ENCODE measurements at places on chromosomes 1 and 21.

GRCh38 chr1:246923482-246923881, 8.3 kb downstream of the AHCTF1 start:
- DNase-seq: no peak

DNA sequence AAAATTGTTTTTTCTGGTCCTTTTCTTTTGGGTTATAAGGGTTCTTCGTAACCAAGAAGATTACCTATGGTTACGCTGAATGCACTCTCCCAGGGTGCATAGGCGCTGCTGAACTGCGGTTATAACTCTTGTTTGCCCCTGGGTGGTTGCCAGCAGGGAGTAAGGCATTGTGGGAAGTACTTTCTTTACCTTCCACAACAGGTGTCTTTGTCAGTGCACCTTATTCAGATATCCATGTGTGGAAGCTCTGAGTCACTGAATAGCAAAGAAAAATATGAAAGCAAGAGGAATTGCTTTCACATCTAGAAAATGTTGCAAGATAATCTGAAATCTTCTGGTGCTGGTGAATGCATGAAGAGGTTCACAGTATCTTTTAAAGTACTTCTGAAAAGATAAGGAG, 124.4 kb upstream of the CACYBP start:
- no peak for DNase-seq

DNA sequence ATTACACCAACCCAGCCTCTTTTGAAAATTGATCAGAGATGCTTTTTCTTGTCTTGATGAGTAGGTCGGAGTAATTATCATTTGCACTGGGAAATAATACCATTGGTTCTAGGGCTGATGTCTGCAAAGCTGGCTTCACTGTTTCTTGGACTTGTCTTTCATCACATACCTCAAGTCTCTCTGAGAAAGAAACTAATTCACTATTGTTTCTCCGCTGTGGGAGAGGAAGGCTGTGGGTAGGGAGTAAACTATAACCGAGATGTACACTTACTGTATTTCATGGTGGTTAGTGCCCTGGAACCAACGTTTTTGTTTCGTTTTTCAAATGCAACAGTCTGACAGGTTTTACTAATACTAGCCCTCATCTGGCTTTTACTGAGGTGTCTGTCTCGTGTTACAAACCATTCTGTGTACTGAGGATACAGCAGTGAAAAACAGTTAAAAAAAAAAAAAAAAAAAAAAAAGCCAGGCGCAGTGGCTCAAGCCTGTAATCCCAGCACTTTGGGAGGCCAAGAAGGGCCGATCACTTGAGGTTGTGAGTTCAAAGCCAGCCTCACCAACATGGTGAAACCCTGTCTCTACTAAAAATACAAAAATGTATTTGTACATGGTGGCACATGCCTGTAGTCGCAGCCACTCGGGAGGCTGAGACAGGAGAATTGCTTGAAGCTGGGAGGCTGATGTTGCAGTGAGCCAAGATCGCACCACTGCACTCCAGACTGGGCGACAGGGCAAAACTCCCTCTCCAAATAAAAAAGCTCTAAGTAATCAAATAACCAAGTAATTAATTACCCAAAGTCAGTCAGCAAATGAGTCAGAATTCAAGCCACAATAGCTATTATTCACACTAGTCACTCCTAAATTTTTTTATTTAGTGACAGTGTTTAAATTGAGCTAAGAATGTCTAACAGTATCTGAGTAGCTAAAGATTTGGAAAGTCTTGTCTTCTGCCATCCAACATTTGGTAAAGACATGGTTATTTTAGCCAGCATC, 23.3 kb downstream of the TOMM20 start:
- no peak for DNase-seq

GRCh38 chr1:42211224-42211623, 46.7 kb upstream of the GUCA2A start:
- DNase-seq: no peak

DNA sequence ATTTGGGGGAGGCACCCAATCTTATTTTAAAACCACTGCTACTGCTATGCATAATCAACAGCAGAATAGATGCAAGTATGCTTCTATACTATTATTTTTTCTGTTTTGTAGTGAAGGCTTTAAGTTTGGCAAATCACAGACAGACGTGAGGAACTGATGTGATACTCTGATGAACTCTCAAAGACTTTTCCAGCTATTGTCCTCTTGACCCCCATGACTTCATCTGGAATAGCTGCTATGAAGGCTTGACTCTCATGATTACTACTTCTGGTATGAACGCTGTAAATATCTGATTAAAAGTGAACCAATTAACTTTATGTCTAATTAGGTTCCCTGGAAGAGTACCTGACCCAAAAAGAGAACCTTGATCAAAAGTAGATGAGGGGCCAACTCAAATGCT, 49.1 kb downstream of the EYA3 start:
- no peak for DNase-seq

DNA sequence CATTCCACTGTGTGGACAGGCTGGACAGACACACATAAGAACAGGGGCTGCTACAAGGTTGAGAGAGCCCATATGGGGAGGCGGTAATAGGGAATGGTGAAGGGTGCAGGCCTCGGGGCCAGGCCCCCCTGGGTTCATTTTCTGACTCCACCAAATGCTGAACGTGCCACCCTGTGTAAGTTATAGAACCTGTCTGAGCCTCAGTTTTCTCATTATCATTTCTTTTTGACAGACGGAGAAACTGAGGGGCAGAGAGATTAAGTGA, 569.5 kb downstream of the PTPRU start:
- no peak for DNase-seq

DNA sequence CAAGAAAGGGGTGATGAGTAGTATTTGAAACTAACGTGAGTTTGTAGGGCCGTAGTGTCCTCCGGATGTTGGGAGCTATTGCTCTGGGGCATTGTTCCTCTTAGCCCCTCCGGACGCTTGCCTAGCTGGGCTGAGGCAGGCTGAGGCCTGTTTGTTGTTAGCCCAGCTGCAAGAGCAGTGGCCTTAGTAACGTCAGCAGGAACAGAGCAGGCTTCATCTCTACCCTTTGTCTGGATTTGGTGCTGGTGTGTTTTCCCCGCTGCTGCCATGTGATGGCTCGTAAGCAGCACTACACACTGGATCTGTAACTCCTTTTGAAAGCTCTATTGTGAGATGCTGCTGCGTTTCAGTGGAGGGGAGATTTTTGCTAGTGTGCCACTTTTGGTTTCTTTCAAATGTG, 57.6 kb downstream of the DNM3 start:
- DNase-seq: no peak

DNA sequence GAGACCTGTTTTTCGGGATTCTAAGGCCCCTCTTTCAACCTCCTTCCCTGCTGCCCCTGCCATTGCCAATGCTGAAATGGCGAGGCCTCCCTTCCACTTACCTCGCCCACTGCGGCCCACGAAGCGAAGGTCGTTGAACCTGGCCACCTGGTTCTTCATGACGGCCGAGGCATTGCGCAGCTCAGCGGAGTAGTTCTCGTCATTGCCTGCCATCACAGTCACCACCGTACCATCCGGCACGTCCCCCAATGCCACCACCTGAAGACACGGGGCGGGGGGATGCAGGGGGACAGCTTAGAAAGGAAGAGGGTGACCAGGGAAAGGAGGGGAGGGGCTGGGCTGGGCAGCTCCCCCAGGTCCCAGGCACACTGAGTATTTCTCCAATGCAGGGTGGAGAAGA, 2.6 kb downstream of the RUNX3 start:
- no peak for DNase-seq

DNA sequence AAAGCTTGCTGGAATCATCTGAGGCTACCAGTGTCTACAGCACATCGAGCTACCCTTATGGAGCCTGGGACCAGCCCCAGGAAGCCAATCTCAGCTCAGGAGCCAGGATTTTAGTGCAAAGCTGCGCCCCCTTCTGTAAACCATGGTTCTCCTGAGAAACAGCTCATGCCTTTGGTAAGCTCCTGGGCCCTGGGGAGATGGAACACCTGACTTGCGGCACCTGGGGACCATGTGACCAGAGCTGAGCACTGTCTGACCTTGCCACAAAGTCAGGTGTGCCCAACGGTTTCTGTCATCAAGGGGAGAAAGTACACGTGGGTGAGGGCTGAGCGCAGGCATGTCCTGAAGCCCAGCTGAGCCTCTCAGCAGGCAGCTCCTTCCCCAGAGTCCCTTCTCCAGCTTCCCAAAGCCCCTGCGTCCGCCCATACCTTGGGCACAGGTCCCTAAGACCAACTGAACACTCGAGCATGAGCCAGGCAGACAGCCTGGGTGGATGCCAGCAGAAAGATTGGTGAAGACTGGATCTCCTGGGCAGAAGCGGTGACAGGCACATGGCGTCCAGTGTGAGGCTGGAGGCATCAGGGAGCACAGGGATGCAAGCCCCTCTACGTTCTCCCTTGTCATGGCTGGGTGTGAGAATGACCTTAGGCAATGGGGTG, 57.9 kb upstream of the TENT5B start:
- DNase-seq: no peak

DNA sequence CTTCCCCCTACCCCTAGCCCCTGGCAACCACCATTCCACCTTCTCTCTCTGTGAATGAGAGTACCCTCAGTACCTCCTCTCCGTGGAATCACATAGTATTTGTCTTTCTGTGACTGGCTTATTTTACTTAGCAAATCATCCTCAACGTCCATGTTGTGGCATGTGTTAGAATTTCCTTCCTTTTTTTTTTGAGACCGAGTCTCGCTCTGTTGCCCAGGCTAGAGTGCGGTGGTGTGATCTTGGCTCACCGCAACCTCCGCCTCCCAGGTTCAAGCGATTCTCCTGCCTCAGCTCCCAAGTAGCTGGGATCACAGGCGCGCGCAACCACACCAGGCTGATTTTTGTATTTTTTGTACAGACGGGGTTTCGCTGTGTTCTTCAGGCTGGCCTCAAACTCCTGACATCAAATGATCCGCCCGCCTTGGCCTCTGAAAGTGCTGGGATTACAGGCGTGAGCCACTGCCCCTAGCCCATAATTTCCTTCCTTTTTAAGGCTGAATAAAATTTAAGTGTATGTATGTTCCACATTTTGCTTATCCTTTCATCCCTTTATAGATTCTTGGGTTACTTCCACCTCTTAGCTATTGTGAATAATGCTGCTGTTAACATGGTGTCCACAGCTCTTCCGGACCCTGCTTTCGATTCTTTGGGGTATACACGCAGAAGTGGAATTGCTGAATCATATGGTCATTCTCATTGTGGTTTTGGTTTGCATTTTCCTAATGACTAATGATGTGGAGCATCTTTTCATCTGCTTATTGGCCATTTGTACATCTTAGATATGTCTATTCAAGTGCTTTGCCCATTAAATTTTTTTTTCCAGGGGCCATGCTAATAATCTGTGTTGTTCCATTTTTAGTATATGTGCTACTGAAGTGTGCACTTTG, 32.3 kb downstream of the ERRFI1 start:
- DNase-seq: no peak

DNA sequence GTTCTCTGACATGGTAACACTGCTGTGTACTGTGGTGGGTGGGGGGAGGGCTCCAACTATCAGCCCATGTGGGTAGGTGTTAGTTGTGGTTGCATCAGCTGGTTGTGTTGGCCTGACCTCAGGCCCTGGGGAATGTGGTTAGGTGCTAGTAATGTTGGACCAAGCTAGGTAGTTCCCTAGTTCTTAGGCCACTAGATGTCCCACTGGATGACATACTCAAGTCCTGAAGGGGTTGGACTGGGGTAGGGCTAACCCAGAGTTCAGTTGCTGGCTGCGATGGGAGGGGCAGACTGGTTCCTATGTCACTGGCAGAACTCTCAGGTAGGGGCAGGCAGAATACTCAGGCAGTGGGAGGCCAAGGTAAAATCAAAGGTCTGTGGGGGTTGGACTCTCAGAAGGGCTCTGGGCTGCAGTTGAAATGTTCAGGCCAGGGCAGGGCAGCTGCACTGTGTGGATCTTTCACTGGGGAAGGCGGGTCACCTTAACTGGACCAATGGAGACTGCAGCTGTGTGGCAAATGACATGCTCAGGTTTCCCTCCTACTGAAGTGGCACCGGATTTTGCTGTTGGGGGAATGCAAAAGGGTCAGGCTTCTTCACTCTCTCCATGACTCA, 870.7 kb downstream of the LRRIQ3 start:
- DNase-seq: no peak

GRCh38 chr1:63320022-63320721, 2.2 kb upstream of the FOXD3 start:
- DNase-seq: no peak

GRCh38 chr1:234083460-234083859, 179.0 kb downstream of the SLC35F3 start:
- no peak for DNase-seq

- peak; percentile 21 for DNase-seq
These were observed 3.8 kb downstream of the ZBTB18 start for GRCh38 chr1:244054924-244055263.

DNA sequence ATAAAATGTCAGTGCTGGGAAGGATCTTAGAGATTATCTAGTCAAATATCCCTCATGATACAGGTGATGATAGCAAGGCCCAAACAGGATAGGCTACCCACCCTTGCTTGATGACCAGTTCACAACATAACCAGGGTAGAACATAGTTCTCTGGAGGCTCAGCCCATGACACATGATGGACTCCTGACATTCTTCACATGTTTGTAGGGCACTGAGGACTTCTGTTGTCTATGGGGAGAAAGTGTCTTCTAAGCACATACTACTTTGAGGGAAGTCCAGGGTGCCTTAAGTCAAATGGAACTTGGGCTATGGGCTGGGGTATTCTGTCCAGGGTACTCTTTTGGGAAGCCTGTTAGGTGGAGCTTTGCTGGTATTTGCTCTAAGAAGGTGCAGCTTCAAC, 148.9 kb downstream of the GLUL start:
- DNase-seq: no peak

DNA sequence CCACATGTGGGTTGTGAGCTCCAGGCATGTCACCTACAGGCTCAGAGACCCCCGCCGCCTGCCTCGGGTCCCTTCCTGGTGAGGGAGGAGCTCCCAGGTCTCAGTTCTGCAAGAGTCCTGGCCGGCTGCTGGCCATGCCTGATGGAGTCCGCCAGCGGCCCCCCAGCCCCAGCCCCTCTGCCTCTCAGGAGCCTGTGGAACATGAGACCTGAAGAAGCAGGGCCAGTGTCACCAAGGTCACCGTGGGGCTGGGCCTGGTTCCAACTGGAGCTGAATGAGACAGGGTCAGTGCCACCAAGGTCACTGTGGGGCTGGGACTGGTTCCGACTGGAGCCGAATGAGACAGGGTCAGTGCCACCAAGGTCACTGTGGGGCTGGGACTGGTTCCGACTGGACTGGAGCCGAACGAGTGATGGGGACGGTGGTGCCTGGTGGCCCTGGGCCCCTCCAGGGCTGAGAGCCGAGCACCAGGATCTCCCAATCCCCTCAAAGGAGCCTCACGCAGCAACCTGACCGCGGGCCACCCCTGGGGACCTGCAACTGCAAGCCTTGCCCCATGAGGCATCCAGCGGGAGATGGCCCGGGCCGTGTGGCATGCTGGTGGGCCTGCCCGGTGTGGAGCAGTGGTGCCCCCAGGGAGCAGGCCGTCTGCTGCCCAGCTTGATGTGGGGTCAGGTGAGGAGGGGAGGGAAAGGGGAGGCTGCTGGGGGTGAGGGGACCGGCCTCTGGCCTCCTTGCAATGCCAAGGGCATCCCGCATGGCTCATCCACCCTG, 14.5 kb upstream of the PTTG1IP start:
- no peak for DNase-seq

DNA sequence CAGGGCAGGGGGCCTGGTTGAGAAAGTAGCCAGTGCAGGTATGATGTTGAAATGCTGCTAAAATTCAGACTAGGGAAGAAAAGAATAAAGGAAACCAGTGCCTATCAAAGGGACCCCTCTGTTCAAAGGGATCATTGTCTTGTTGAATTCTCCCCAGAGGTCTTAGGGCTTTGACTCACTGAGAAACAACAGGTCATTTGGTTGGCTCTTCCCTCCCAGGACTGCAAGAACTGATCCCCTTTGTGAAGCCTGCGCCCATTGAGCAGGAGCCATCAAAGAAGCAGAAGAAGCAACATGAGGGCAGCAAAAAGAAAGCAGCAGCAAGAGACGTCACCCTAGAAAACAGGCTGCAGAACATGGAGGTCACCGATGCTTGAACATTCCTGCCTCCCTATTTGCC, 11.8 kb upstream of the CELSR2 start:
- no peak for DNase-seq
